ENCODE measurements at places on chromosomes 1 and 21.

DNA sequence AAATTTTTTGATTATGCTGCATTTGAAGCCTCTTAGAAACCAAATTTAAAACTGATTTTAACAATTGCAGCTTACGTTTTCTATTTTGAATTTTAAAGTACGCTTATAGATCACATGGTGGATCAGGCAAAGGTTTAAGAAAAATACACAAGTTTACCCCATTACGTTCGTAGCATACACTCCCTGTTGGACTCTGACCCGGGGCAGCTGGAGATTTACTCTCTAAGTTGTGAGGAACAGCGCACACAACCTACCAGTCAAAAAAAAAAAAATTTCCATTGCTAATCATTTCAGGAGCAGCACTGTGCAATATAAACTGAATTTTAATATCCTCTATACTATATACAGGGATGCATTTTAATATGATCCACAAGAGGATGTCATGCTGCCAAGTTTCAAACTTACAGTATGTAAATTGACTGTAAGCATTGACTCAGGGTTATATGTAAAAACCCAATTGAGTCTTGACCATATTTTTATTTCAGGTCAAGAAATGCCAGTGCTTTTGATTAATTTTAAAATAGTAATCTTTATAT, 20.4 kb downstream of the CSDE1 start:
- DNase-seq = no peak

DNA sequence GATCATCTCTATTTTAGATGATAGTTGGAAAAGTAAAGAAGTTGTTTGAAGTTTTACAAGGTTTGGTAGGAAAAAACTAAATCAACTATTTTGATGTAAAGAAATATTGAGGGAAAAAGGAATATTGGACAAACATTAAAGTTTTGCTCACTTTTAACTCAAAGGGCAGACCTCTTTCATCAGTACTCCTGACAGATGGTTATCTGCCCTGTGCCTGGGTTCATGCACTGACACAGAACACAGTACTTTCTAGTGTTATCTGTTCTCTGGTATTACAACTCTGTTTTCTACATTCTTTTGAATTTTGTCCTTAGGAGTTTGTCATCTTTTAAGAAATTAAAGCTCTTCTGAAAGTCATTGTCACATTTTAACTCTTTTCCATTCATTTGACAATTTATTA, 118.7 kb downstream of the POU2F1 start:
- no peak for DNase-seq

DNA sequence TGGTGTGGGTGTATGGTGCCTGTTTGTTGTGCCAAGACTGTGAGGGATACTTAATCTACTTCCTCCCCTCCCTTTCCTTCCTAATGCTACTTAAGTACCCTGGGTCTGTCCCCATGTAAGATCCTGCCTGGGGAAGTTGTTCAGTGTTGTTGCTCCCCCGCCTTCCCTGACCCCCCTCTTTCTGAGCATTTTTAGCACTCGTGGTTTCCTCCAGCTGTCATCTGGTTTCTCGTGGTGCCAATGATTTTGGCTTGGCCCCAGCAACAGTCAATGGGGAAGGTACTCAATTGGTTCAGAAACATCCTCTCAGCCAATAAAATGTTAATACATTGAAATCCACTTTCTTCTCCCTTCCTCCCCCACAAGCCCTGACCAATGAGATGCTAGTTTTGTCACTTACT, 8.0 kb upstream of the B4GALT3 start:
- peak; percentile 74 for DNase-seq

DNA sequence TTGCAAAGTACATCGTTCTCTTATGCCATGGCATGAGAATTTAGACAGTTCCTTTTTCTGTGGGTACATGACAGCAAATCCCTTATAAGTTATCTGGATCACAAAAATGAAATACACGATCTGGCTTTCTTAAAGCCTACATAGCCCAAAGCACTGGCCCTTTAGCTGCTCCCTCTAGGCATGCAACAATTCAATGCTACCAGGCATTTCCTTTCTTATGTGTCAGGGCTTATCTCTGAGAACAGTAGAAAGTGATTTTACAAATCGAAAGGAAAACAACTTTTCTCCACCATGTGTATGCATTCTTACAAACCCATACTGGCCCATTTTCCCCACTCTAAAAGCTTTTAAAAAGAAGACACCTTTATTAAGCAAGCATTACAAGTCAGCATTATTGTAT, 139.7 kb downstream of the GRIK1 start:
- DNase-seq = no peak

DNA sequence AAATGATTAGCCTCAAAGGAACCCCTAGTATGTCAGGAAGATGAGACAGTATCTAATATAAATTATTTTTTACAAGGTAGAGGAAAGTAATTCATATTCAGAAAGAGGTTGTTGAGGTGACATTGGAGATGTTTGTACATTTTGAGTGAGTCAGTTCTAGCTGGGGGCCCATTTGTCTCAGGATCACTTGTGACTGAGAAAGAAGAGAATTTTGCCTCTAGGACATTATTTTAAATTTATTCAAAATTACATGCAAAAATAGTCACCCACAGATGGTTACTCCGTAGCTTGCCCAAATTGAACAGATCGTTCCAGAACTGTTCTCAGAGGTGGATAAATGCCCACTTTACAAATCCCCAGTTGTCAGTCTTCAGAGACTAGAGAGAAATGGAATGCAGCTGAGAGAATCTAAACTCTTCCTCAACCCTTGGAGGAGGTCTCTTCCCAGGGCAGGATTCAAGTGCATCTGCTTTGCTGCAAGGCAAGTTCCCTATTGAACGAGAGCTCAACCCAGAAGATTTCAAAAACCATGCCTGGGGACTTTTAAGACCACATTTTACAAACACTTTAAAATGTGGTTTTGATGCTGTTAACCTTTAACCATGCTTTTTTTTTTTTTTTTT, 987.8 kb upstream of the ADAMTS5 start:
- no peak for DNase-seq

GRCh38 chr1:235215453-235215852, 54.4 kb upstream of the RBM34 start:
- DNase-seq = no peak

- no peak for DNase-seq
Observed at GRCh38 chr1:52825868-52826267, 16.7 kb upstream of the ZYG11A start.

DNA sequence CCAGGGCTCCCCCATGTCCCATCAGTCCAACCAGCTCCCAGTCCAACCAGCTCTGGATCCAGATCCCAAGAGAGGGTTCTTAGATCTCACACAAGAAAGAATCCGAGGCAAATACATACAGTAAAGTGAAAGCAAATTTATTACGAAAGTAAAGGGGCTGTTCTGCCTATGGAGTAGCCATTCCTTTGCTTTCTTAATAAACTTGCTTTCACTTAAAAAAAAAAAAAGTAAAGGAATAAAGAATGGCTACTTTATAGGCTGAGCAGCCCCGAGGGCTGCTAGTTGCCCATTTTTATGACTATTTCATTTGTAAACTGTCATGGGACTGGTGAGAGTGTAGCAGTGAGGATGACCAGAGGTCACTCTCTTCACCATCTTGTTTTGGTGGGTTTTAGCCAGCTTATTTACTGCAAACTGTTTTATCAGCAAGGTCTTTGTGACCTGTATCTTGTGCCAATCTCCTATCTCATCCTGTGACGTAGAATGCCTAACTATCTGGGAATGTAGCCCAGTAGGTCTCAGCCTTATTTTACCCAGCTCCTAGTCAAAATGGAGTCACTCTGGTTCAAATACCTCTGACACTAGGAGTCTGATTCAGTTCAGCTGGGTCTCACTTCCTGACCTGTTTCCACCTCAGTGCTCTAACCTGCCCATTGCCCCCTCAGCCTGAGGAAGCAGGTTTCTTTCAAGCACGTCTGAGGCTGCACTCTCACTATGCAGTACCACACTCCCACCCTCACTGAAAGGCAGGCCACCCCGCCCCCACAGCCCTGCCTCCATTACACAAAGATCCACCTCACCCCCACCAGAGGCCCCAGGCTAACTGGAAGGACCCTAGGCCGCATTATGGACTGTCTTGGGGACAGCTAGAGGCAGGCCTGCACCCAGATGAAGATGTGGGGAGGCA, 26.5 kb upstream of the ATP2B4 start:
- no peak for DNase-seq

GRCh38 chr1:29984166-29984861, 739.1 kb downstream of the MATN1 start:
- DNase-seq = no peak

GRCh38 chr1:92969517-92969916, 8.3 kb upstream of the DIPK1A start:
- DNase-seq = no peak

GRCh38 chr1:25922971-25923552, 16.8 kb upstream of the STMN1 start:
- DNase-seq = no peak

GRCh38 chr21:42835611-42836401, 43.5 kb downstream of the WDR4 start:
- DNase-seq = no peak

DNA sequence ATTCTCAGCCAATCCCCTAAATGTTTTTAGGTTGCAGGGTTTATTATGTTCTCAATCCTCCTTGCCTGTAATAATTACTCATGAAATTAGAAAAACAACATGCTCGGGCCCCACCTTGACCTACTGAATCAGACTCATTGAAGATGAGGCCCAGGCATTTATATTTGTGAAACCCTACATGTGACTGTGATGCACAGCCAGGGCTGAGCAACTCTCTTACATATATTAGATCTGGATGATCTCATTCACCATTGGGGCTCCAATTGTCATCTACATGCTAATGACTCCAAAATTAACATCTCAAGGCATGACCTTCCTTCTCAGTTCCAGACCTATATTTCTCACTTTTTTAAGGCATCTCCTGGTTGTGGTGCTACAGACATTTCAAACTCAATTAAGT, 103.3 kb downstream of the WDR3 start:
- DNase-seq = no peak

- no peak for DNase-seq
Observed at GRCh38 chr1:209457401-209458125, 126.0 kb upstream of the CAMK1G start.

- DNase-seq = no peak
Observed at GRCh38 chr1:189496768-189497167, 980.9 kb downstream of the BRINP3 start.

- DNase-seq = no peak
Observed at GRCh38 chr1:98677288-98677687, 15.8 kb downstream of the SNX7 start.

Measured in activated naive CD8-positive, alpha-beta T cell treated with anti-CD3 and anti-CD28 coated beads for 36 hours (primary cell).